Adipocyte (in vitro differentiated cells): ENCODE measurements at places on chromosomes 6 and 20.

- DNase-seq = no peak
Measured at GRCh38 chr20:33147299-33147698, 20.7 kb upstream of the BPIFA2 start.

DNA sequence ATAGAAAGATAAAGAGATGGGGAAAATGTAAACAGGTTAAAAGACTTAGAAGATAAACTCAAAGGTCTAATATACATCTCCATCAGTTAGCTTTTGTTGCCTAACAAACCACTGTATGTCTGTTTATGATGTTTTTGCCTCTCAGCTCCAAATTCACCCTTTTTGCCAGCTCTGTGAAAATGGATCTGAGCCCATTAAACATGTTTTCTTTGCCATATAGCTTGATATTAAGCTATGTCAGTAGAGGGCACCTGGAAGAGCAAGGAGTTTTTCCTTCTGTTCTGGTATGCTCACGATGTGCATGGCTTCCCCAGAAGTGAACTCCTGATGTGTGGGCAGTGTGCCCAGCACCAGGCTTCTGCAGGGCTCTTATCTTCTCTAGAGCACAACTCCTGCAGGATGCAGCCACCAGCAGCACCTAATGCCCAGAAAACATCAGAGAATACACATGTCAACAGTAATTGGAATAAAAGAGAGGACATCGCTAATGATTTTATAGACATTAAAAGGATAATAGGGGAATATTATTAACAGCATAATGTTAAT, 14.6 kb upstream of the SNX9 start:
- DNase-seq = no peak

GRCh38 chr6:26383624-26384417, 913 bp downstream of the BTN2A2 start:
- DNase-seq = peak; percentile 74

DNA sequence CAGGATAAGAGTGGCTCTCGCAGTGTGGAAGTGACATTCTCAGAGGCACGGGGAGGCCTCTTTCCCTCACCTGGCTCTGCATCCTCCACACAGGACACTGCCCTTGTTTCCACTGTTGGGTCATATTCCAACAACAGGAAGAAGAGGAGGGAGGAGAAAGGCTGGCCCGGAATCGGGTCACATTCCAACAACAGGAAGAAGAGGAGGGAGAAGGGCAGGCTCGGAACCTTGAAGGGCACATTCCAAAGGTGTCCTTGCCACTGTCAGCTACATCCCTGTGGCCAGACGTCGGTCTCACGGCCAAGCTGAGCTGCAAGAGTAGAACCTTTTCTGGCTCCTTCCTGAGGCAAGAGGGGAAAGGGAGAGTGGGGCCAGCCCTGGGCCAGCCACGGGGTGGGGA, 25.4 kb downstream of the CHRNA4 start:
- no peak for DNase-seq

- DNase-seq = no peak
Measured at GRCh38 chr6:12955956-12956355, 239.4 kb downstream of the PHACTR1 start.

- DNase-seq = no peak
Measured at GRCh38 chr20:32439132-32439829, 81.2 kb downstream of the ASXL1 start.

DNA sequence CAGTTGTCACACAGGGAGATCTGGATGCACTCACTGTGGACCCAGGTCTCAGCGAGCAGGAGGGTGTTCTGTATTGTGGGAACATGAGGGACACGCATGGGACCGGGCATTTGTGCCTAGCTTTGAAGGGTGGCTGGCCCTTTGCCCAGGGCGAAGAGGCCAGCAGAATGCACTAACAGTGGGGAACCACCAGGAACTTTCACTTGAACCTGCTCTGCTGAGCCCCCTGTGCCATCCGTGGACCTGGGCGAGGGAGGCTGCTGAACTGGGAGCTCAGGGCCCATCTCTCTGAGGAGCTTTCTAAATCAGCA, 1.2 kb upstream of the ULBP2 start:
- DNase-seq = no peak

- peak; percentile 59 for DNase-seq
Measured at GRCh38 chr6:33312361-33313104, 1.3 kb downstream of the TAPBP start.

DNA sequence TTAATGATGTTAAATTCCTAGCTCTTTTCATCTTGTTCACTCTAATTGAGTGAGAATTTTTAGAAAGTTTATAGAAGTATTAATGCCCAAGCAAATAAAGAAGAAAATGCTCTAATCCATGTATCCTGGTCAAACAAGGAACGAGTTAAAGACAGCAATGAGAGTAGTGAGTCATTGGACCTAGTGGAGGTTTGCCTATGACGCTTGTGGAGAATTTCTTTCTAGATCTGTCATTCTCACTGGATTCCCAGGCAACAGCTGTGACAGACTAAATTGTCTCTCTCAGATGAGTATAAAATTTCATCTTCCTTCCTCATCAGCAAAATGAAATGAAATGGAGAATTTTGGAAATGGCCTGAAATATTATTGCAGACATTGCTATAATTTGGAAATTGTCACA, 127.9 kb downstream of the COL19A1 start:
- peak; percentile 21 for DNase-seq

- DNase-seq = no peak
Measured at GRCh38 chr6:71127374-71127773, 161.2 kb upstream of the OGFRL1 start.

- no peak for DNase-seq
Measured at GRCh38 chr20:56234110-56234509, 14.4 kb upstream of the MC3R start.

- DNase-seq = no peak
Measured at GRCh38 chr6:28567506-28567905, 41.8 kb downstream of the GPX5 start.

DNA sequence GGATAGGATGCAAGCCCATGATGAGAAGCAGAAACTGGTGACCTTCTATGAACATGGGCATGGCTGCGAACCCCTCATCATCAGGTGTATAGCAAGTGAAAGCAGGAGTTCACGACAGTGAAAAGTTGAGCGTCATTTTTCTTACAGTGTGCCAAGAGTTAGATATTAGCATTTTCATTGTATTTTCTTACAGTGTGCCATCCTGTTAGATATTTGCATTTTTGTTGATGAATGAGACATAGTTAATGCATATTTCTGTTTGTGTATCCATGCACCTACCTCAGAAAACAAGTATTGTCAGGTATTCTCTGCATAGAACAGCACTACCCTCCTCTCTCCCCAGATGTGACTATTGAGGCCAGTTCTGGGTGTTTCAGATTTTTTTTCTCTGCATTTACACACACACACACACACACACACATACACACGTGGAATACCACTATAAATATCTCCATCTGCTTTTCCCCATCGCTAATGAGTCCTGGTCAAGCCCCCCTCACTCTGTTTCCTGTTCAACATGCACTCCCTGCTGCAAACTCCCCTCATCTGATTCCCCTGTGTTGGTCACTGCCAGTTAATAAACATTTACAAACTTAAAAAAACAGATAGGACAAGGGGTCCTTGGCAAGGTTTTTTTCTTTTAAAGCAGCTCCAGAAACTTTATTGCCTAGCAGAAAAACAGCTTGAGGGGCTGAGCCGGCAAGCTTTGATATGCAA, 41.7 kb downstream of the PLN start:
- no peak for DNase-seq

GRCh38 chr20:9912858-9913434, 74.1 kb upstream of the PAK5 start:
- DNase-seq = peak; percentile 77

GRCh38 chr20:63706852-63707557, 771 bp downstream of the ARFRP1 start:
- DNase-seq = peak; percentile 74

DNA sequence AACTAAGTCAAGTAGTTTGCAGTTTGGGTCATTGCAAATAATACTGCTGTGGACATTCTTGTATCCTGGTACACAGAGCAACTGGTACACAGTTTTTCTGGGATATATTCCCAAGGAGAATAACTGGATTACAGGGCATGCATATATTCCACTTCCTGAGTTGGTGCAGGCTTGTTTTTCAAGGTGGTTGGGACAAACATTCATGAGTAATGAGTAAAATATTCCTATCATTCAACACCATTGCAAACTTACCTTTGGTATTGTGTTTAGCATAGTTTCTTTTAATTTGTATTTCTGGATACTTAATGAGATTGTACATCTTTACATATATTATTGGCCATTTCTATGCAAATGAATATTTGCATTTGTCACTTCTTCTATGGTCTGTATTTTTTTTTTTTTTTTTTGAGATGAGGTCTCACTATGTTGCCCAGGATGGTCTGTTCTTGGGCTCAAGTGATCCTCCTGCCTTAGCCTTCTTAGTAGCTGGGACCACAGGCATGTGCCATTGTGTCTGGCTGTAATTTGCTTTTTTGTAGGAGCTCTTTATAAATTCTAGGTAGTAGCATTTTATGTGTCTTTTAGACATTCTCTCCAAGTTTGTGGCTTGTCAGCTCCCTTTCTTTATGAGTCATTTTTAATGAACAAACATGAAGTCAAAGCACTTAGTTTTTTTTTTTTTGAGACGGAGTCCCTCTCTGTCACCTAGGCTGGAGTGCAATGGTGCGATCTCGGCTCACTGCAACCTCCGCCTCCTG, 158.7 kb downstream of the SOX4 start:
- peak; percentile 7 for DNase-seq

DNA sequence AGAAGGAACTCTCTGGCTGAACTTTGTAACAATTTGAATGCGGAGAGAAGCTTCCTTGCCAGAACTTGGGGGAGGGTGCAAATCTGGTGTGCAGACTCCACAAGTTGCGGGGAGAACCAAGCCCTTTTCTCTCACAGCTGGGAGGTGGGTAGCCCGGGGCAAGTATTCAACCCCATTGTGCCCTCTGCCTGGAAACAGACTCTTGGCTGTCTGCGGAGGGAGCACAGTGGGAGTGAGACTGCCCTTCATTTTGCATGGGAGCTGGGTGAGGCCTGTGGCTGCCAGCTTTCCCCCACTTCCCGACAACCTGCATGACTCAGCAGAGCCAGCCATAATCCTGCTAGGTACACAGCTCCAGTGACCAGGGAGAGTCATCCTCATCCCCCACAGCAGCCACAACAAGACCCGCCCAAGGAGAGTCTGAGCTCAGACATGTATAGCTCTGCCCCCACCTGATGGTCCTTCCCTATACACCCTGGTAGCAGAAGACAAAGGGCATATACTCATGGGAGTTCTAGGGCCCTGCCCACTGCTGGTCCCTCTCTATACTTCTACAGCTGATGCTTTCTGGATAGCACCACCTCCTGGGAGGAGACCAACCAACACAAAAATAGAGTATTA, 29.4 kb upstream of the TPD52L1 start:
- no peak for DNase-seq
